ENCODE measurements at places on chromosomes 5 and 9.

GRCh38 chr9:87850391-87850790 is 32.3 kb upstream of the SPATA31E1 start:
- no peak for DNase-seq

DNA sequence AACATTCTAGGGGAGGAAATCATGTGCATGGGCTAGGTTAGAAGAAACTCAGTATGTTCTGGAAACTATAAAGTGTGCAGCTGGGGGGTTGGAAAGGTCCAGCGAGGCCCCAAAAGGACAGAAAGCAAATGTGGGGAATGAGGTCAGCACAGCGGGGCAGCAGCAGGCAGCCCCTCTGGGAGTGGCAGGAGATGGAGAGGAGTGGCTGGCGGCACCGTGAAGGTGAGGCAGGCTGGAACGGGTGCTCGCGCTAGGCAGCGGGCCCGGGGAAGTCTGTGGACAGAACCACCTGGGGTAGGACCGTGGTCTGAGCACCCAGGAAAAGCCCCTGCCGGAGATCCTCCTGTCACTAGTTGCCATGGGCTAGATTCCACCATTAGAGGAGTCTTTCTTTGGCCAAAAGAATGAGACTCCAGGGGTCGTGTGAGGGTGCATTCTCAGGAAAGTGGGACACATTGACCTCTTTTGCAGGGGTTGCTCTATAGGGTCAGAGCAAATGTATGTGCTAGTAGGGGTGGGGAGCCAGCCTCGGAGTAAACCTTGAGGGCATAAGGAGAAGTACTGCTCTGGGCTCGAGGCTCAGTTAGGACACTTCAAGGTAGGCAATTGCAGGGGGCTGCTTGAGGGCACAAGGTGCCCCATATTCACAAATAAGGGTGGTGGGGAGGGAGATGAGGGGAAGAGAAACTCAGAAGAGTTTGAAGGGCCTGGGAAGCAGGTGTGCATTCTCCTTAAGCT is 61.2 kb downstream of the IL6ST start:
- no peak for DNase-seq

GRCh38 chr9:131773911-131774379 is 34.1 kb upstream of the RAPGEF1 start:
- no peak for DNase-seq

DNA sequence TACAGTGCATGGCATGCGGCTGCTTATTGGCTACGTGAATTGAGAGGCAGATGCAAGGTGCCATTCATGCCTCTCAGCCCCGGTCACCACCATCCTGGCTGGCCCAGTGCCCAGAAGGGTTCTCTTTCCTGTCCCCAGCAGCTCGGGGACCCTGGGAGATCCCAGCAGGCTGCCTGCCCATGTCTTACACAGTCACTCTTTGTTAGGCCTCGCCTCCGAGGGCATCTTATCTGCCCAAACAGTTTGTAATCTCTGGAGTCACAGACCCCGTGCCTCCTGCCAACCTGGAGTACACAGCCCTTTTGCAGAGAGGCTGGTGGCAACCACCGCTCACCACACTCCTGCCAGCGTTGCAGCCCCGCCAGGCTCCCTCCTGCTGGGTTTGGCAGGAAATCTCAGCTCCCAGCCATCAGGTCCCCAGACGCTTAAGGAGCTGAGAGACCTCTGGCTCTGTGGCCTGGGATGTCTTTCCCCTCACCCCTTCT is 7.0 kb upstream of the AK1 start:
- DNase-seq = no peak

DNA sequence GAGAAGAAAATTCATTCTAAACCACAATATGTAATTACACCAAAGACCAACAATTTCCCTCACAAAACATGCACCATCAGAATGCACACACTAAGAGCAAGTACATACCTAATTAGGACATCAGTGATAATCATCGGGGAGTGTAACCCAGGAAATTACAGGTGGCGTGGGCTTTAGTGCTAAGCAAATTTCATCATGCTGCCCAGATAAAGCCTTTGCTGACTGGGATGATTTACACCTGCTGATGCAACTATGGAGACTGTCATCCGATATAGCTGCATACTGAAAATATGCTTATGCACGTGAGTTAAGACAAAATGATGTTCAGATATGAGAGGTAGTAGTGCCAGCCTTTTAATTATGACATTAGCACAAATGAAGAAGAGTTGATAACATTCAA is 123.2 kb downstream of the DCP2 start:
- no peak for DNase-seq

GRCh38 chr9:108245331-108245730 is 610.5 kb downstream of the ACTL7B start:
- DNase-seq = no peak

DNA sequence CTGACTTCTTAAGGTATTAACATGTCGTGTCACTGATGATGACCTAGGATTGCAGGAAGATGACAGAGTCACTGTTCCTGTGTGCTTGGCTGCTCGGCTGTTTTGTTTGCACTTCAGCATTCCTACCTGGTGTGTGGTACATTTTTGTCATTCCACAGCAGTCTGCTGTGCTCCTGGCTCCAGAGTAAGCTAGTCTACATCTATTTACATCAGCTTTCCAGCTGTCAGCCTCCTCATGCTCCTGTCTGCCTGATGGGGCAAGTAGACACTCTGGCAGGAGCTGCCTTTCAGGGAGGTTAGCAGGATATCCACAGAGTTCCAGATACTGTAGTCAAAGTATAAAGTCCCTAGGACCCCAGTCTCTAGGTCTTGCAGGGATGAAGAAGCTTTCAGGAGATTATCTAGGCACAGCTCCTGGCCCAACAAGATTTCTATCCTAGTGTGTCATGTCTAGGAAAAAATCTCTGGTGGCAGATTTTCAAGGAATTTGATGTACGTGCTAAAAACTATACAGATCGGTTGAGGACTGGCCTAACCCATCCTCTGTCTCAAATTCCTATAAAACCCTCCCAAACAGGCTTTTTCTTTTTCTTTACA is 28.4 kb downstream of the RUSC2 start:
- DNase-seq = no peak

- no peak for DNase-seq
Observed at GRCh38 chr9:3857091-3857490, 331.3 kb upstream of the RFX3 start.

- DNase-seq = no peak
Observed at GRCh38 chr5:158162026-158162425, 303.1 kb upstream of the CLINT1 start.

- DNase-seq = no peak
Observed at GRCh38 chr9:123696476-123696875, 233.4 kb downstream of the DENND1A start.

GRCh38 chr5:63613442-63613841 is 348.8 kb downstream of the HTR1A start:
- no peak for DNase-seq

GRCh38 chr5:133113331-133114061 is 61.7 kb downstream of the HSPA4 start:
- peak; percentile 65 for DNase-seq

DNA sequence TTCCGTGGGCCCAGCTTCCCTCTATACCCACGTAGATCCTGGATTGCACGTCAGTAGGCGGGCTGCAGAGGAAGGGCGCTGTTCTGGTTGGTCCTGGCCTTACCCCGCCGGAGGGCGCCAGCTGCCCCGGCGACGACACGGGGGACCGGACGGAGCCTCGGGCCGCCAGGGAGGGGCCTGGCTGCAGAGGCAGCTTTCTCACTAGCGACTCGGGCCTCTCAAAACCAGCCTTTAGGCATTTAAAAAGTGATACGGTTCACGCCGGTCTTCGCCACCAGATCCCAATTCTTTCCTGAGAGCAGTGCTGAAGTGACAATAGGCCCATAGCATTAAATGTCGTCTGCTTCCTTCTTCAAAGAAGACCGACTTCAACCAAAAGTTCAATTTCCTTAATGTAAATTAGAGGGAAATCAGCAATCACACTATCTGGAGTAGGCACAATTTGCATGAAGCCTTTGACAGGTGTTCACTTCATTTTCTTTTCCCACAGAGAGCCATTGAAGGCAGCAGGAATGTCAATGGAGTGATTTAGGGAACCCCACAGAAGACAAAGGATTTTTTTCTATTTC is 17.6 kb upstream of the UBE2D2 start:
- no peak for DNase-seq

DNA sequence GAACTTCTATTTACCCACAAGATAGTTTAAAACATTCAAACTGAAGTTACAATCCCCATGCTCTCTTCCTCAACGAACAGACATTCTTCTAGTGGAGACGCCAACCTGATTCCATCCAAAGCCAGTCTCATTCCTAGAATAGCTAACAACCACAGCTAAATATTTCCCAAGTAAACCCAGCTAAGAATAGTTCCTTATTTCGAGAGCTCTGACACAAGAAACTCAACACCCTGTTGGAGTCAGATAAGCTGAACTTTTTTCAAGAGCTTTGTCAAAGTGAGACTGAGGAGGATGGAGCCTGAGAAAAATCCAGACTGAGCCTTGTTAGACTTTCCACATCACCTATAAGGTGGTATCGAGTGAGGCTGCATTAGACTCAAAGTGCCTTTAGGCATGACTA is 56.7 kb upstream of the RPS23 start:
- no peak for DNase-seq

DNA sequence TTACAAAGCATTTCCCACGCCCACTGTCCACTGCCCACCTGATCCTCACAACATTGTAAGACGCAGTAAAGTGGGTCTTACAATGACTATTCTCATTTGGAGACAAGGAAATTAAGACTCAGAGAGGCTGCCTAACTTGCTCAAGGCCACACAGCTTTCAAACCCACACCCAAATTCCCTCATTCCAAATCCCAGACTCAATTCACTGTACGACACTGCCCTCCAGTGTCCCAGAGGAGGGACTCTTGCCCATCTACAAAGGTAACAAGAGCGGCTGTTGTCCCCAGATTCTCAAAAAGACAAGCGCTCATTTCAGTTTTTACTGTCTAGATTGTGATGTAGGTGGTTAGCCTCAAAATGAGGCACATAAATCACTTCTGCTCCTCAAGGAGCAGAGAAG is 184.6 kb downstream of the ACTL7B start:
- DNase-seq = no peak

GRCh38 chr9:104339692-104340091 is 164.4 kb upstream of the OR13F1 start:
- no peak for DNase-seq

GRCh38 chr9:87711857-87712800 is 13.8 kb upstream of the CTSL start:
- DNase-seq = no peak

GRCh38 chr5:77696120-77696519 is 57.6 kb upstream of the OTP start:
- no peak for DNase-seq

DNA sequence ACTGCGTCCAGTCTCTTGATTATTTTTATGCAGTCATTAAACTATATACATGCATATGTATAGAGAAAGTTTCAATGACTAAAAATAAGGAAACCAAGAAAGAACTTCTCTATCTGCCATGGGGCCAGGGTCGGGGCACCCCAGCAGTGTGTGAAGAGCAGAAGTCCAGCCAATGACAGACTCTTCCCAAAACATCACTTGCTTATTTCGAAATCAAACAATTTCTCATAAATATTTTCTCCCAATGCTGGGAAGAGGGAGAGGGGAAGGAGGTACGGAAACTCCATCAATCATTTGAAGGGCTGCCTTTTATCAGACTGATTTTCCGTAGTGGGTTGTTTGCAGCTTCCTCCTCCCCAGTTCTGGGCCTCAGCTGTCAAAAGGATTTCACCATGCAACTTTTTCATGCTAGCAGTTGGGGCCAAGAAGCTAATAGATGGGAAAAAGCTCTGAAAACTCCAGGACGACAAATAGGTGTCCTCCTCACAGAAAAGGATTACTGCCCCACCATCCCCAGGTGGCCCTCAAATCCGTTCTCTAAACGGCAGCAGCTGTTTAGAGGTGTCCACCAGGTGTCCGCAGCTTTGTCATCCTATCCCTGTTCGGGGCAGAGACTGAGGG is 617 bp upstream of the FPGS start:
- no peak for DNase-seq

GRCh38 chr5:112795342-112795741 is 57.7 kb downstream of the APC start:
- DNase-seq = no peak

DNA sequence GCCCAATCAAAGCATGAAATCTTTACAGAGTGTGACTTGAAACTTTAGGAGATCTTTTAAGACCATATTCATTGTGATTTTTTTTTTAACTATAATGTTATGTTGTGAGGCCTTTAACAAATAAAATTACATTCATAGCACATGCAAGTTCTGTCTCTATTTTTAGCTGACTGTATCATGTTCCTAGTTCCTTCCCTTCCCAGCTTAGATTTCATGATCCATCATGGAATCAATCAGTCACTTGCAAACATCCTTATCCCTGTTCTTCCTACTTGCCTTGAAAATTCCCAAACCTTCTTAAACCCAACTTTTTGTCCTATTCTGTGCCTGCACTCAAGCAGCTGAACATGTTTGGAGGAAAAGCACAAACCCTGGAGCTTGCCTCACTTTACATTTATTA is 141.8 kb downstream of the DMXL1 start:
- DNase-seq = no peak
